RCC 7860 (cell line): ENCODE measurements at places on chromosomes 12 and 14.

DNA sequence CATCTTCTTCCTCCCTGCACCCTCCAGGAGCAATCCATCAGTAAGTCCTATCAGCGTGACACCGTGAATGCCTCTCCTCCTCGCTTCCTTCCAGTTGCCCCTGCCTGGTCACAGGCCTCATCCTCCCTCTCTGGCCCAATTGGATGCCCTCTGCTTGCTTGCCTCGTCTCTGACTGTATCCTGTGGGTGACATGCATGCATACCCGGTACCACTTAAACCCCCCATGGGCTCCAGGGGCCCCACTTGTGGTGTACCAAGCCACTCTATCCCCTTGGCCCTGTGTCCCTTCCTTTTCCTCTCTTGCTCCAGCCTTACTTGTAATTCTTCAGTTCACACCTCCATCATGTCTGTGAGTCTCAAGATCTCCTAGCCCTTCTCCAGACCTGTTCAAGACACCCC, 106.0 kb upstream of the RTL1 start:
- no peak for DNase-seq

DNA sequence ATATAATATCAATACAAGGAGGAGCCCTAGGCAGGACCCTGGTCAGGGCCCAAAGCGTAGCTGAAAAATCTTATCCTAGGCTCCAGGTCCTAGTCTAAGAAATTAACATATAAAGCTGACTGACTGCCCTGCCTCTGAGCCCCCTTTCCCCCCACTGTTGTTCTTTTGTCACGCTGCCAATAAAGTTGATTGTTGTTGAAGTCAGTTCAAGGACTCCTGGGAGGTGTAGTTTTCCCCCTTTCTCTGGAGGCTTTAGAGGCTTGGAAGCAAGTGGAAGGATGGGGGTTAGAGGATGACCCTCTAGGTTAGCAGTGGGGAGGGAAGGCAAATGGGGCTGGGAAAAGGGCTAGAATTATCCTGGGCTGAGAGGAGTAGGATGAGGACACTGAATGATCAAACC, 3.2 kb downstream of the PPP1R1A start:
- no peak for DNase-seq

GRCh38 chr12:25652371-25652770, 99.3 kb upstream of the LMNTD1 start:
- no peak for DNase-seq

DNA sequence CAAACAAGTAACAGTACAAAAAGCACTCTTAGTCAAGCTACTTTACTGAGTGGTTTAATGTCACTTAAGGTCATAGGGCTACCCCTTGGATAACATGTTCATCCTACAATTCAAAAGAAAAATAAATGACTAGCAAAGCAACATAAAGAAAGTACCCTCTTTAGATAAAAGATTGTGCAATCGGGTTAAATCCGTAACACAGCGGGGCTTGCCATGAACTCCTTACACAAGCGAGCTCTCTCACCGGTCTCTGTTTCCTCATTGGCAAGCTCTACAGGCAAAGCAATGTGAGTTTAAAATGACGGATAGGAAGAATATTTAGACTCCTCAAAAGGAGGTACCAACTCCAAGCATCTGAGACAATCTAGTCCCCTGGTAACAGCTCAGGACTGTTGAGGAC, 140.6 kb downstream of the EGLN3 start:
- DNase-seq: no peak

GRCh38 chr14:22555384-22556011, 33.5 kb downstream of the DAD1 start:
- DNase-seq: peak; percentile 59
